ENCODE measurements at places on chromosomes 16 and 17.

- DNase-seq: no peak
Observed at GRCh38 chr17:80337195-80337895, 76.7 kb downstream of the RNF213 start.

DNA sequence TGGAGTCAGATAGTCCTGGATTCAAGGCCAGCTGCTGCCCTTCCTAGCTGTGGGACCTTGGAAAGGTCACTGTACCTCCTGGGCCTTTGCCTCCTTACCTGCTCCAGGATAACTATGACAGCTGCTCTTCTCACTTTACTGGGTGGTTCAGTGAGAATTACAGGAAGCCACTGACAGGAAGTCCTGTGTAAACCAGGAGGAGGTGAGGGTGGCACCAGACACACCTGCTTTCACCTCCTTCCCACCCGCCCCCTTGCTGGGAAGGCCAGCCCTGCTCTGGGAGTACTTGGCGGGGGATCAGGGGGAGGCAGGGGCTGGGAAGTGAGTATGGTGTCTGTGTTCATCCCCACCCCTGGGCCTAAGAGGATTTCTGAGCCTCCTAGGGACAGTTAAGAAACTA is 42.6 kb downstream of the CPNE2 start:
- DNase-seq: no peak

DNA sequence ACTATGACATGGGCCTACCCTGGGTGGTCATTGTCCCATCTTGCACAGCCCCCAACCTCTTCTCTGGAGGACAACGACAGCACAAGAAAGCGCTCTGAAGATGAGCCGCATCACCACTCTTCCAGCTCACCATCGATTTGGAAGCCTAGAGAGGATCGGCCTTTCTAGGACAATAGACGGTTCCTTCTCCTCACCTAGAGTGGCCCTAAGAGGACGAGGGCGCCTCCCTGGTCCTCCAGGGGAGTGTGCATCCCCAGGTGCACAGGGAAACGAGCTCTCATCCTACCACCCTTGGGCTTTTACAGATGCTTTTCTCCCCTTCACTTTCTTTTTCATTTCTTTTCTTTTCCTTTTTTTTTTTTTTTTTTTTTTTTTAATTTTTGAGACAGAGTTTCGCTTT is 20.3 kb upstream of the SLC52A1 start:
- no peak for DNase-seq

DNA sequence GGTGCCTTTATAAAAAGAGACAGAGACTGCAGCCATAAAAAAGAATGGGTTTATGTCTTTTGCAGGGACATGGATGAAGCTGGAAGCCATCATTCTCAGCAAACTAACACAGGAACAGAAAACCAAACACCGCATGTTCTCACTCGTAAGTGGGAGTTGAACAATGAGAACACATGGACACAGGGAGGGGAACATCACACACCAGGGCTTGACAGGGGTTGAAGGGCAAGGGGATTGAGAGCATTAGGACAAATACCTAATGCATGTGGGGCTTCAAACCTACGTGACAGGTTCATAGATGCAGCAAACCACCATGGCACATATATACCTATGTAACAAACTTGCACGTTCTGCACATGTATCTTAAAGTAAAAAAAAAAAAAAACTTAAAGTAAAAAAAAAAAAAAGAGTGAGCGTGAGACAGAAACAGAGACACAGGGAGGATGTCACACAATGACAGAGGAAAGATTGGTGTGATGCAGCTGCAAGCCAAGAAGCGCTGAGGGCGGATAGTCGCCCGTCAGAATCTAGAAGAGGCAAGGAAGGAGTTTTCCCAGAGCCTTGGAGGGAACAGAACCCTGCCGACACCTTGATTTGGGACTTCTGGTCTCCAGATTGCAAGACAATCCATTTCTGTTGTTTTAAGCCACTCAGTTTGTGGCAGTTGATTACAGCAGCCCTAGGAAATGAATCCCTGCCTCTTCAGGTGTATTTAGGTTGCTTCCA is 27.4 kb upstream of the TNS4 start:
- no peak for DNase-seq

DNA sequence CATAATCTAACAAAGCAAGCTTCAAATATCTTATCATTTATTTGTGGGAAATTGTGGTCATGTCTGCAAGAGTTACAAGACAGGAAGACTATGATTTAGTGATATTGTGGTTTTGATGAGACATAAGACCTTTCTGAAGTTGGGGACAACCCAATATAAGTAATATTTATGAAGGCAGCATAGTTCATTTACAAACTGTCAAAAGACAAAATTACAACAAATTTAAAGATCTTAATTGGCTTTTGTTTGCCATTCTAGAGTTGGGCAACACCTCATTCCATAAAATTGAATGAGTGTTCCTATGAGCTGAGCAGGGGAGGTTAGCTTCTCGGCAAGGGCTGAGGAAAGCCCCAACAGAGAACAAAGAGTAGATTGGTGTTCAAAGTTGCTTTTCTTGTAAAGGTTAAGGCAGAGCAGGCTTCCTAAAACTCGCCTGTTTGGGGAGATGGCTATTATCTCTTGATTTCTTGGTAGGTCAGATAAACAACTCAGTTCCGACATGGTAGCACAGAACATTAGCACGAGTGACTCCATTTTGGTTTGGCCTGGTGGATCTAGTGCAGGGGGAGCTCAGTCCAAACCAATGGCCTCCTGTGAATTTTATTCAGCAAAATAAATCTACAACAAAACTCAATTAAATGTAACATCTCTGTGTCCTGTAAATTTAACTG is 10.9 kb upstream of the MMD start:
- DNase-seq: peak; percentile 23
